ENCODE measurements at places on chromosomes 5 and 9.
A peak's percentile ranks its signal among the peaks of the same experiment; 100 is the strongest.

DNA sequence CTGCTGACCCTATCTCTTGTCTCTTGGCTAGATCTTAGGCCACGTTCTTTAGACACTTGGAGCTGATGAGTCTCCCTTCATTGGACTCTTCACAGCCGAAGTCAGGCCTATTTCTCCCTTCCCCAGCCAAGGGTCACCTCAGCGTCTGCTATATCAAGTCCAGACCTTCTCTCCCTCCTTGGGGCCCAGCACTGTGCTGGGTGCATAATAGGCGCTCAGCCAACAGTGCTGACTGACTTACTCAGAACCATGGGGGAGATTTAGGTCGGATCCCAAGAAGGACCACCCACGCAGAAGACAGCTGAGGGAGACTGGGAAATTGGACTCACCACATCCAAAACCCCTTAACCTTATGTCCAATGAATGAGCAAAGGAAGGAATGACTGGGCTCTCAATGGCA, 5.6 kb upstream of the AMBP start:
- no peak for DNase-seq

DNA sequence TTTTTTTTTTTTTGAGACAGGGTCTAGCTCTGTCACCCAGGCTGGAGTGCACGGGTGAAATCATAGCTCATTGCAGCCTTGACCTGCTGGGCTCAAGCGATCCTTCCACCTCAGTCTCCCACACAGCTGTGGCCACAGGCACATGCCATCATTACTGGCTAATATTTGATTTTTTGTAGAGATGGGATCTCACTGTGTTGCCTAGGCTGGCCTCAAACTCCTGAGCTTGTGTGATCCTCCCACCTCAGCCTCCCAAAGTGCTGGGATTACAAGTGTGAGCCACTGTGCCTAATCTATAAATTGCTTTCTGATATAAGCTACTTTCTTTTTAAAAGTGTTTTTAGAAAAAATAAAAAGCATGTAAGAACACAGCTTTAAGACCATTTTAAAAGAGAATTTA, 56.5 kb upstream of the GNE start:
- DNase-seq = no peak

- DNase-seq = no peak
These were observed 91.8 kb downstream of the UBE2R2 start for GRCh38 chr9:33908749-33909148.

GRCh38 chr5:104915226-104915625, 1352.6 kb upstream of the NUDT12 start:
- DNase-seq = no peak

GRCh38 chr9:20396509-20396908, 225.8 kb downstream of the MLLT3 start:
- DNase-seq = no peak

GRCh38 chr9:35731415-35732184, 395 bp downstream of the TLN1 start:
- DNase-seq = peak; percentile 58

DNA sequence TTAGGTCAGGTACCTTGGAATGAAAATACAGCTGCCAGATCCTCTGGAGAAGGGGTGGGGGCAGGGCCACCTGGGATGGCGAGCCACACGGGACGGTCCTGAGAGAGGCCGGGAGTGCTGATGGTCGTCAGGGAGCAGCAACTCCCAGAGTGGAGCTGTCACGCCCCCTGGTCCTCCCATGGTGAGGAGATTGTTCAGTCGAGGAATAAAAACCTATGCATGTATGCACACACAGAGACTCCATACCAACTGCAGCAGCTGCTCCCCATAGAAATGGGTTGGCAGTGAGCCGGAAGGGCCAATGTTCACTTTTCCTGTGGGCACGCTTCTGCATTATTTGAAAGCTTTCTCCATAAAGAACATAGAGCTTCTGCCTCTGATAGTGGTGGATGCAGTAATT, 45.2 kb upstream of the SEMA4D start:
- no peak for DNase-seq

- no peak for DNase-seq
These were observed 403.0 kb downstream of the ARHGEF28 start for GRCh38 chr5:74028976-74029375.

DNA sequence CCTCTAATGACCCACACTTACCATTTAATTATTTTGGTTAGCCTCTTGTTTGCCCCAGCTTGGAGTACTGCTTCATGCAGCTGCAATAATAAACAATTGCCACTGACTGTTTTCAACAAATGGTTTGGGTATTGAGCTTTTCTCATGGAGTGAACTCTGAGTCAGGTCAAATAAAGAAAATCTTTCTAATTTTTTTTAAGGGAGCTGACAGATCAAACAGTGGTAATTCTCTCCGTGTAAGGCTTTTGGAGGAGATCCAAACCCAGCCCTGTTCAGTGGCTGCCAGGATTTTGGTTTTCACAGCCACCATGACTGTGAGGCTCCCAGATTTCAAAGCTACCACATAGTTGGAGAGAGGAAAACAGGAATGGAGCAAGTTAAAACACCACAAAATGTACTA, 110.7 kb upstream of the EFNA5 start:
- DNase-seq = no peak

DNA sequence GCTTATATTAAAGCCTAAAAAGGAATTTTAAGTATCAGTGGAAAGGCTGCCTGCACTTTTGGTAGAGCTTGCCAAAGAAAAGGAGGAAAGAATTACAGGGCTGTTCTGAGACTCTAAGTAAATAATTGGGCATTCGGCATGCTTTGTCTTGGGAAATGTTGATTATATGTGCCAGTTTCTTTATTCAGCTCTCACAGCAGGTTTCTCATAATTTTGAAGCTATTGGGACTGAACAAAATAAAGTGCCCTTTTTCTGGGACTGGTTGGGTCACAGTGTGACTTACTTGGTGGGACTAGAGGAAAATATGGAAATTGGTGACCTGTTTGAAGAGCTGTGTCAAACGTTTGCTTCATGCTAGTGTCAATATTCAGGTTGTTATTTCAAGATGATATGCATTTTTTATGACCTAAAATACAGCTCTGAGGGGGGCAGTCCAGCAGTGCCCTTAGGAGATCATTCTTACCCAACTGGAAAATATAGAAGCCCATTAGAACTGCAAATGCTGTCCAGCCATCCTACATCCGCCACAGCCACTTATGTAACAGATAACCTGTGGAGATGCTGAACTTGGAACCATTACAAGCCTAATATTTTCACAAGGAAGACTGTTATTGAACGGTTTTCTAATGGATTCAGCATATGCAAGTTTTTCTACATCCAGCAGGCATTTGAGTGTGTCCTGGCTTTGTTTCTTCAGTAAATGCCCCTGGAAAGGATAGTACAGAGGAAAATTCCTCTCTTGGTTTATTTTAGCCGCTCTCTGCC, 122.4 kb downstream of the SNCAIP start:
- DNase-seq = no peak

DNA sequence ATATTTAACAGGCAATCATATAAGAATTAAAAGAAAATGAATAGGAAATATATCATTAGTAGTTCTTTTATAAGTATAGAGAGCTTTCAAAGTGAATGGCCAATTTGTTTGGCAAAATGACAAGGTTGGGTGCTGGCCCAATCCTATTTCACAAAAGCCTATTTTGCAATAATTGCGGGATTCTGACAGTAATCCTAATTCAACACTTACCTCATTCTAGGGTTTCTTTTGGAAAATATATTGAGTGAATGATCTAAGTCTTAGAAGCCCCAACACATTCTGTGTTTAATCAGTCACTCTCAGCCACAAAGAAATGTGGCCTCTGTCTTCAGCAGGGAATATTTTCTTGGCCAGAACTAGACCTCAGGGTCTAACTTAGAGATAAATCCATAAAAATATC, 835.9 kb upstream of the ZNF608 start:
- DNase-seq = no peak

DNA sequence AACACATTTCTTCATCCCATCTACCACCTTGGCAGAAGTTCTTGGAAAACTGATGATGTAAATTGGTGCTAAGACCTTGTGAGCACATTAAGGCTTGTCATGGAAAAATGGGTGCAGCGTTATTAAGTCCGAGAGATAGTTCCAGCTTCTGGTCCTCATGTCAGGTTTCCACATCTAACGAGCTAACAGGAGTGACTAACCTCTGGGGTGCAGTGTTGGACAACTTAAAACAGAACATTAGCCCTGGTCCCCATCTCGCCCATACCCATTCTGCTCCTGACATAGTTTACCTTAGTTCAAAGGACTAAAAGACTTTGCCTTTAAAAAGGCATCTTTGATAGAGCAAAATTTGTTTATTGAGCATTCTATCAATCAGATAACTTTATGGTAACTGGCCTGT, 128.0 kb downstream of the SLC1A3 start:
- DNase-seq = no peak

GRCh38 chr5:123297866-123298265, 125.3 kb downstream of the CEP120 start:
- no peak for DNase-seq
